ENCODE measurements at places on chromosomes 5 and 9.

- peak; percentile 64 for DNase-seq
These were observed 160.7 kb downstream of the PAX5 start for GRCh38 chr9:36873247-36873875.

DNA sequence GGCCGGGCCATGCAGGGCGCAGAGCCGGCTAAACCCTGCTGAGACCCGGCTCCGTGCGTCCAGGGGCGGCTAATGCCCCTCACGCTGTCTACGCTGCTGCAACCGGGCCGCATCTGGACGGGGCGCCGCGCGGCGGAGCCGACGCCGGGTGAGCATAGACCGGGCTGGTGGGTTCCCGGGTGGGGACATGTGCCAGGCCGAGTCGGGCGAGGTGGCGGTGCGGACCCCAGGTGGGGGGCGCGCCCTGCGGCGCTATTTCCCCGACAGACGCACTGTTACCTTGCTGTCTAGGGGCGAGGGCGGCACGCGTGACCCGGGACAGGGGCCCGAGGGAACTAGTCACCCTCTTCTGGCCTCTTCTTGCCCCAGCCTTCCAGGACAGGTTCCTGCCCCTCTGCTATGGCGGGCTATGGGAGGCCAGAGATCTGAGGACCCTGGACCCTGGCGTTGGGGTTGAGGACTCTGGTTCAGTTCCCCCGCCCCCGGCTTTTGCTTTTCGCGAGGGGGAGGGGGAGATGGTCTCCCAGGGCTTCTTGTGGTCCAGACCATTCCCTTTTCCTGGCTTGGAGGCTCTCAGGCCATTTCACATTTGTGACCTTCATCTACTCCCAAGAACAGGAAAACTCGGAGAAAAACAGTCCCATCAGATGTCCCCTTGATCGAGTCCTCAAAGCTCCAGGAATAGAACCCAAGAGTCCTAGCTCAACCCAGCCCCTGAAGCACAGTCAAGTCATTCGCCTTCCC, 536 bp downstream of the SLC27A4 start:
- DNase-seq = no peak

- no peak for DNase-seq
These were observed 2.0 kb upstream of the ANP32B start for GRCh38 chr9:97980918-97981845.

- DNase-seq = no peak
These were observed 45.7 kb downstream of the PRRC1 start for GRCh38 chr5:127563136-127563535.

DNA sequence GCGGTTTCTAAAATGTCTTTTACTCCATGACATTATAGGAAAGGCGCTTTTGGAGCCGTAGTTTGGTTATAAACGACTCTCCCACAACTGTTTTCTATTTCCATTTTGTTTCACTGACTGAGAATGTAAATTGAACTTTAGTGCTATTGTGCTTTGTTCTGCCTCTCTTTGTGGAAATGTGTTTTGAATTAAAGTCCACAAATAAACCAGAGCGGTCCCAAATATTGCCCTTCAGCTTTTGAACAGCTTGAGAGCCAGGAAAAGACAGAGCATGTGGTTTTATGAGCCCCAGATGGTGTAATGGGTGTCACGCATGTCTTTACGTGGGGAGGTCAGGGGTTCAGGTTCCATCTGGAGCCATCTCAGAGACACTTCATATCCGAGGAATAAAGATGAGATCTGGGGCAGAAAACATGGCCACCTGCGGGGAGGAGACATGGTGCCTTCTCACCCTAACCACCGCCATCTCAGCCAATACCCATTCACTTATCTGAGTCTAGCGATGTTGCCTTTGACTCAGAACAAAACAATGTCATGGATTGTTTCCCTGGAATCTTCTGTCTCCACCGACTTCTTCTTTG, 42.5 kb upstream of the ROR2 start:
- DNase-seq = no peak

GRCh38 chr5:168179192-168179593, 112.3 kb upstream of the WWC1 start:
- DNase-seq = no peak

DNA sequence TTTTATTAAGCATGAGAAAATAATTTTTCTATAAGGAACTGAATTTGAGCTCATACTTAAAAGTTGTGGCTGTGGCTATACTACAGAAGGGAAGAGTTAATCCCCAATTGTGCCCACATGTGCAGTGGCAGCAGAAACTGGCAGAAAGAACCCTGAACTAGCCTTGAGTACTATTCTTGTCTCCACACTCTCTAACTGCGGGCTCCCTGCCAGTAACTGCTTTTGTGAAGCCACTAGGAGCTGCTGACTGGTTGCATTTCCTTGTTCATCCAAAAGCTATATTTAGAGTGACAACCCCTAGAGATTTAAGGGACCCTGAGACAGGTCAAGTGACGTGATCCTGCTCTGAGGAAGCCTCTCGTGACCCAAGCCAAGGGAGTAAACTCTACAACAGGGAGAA, 238.6 kb downstream of the ELAVL2 start:
- DNase-seq = no peak

DNA sequence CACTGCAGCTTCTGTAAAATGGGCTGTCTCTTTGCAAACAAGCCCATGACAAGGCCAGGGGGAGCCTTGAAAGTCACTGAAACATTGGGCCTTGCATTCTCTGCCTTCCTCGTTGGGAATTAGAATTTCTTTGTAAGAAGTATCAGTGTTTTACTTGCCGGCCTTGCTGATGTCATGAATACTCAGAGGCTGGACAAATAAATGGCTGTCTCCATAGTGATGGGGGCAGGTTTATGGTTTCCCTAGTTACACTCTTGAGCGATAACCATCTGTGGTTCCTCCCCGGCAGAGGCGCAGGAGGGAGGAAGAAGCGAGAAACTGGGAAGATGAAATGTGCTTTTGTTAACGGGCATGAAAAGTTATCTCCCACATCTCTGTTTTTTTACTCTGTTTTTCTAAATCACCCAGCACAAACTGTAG, 272.7 kb upstream of the PANK3 start:
- DNase-seq = no peak

GRCh38 chr5:5708367-5708919, 286.0 kb downstream of the ICE1 start:
- DNase-seq = no peak

DNA sequence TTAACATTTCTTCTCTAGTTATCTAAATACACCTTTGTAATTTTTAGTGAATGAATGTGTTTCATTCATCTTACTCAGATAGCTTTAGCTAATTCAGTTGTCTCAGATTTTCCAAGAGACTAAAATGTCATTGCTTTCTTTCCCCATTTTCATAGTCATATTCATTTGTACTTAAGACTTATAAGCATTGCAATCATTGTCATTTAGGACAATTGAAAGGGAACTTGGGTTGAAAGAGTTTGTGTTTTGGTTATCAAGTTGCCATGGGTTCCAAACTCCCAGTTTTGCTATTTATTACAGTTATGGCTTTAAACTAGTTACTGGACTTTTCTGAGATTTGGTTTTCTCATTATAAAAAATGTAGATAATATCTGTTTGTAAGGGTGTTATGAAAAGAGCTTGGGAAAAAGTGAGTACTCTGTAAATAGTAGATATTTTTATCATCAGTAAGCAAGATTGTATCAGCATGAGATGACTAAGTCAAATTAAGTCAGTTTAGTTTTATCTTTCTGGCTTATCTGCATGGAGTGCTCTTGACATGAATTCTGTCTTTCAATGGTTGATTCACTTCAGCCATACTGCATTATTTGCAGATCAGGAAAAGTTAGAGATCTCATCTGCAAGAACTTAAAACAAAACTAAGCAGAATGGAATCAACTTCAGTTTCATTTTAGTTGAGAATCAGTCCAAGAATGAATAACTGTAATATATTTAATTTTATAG, 107.5 kb downstream of the PBX3 start:
- no peak for DNase-seq

DNA sequence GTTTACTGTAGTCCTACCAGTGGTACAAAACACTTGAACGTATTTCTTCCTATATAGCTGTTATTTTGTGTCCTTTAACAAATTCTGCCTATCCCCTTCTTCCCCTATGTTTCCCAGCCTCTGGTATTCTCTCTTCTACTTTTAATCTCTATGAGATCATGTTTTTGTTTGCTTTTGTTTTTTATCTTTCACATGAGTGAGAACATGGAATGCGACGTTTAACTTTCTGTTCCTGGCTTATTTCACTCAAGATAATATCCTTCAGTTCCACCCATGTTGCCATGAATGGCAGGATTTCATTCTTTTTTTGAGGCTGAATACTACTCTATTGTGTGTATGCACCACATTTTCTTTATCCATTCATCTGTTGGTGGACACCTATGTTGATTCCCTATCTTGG, 634.4 kb upstream of the WWC1 start:
- no peak for DNase-seq

- no peak for DNase-seq
These were observed 120.5 kb downstream of the PRDM6 start for GRCh38 chr5:123209502-123210027.

- DNase-seq = no peak
These were observed 61.8 kb upstream of the PITX1 start for GRCh38 chr5:135095871-135096270.

DNA sequence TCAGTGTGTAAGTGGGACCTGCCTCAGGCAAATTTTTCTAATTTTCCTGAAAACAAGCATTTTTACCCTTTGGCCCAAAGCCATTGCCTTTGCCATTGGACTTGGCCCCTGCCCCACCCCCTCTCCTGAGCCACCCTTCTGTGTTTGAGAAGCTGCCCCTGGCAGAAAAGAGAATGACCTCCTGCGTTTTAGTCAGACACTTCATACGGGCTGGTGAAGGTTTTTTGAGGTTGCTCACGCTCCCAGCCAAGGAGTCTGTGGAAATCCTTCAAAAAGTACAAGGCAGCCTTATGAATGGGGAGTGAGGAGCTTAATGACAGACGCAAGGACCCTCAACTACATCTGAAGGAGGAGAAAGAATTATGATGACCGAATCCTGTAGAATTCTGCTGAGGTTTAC, 308.9 kb downstream of the SLIT3 start:
- DNase-seq = no peak

GRCh38 chr9:85453850-85454249, 287.9 kb downstream of the AGTPBP1 start:
- no peak for DNase-seq

DNA sequence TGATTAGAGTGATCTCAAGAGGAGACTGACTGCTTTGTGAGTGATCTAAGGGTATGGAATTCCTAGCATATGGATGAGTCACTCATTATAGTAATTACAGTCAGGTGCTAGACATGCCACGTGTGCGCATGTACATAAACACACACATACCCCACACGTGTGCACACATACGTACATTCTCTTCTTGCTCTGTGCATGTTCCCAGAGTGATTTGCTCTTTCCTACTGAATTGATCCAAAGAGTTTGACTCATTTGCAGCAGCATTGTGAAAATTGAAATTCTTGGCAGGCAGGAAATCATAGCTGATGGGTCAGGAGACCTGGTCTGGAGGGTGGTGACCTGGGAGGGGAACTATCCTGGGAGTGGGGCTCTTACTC, 63.8 kb downstream of the ANGPTL2 start:
- no peak for DNase-seq

- DNase-seq = no peak
These were observed 9.0 kb downstream of the CD274 start for GRCh38 chr9:5459289-5459829.

- no peak for DNase-seq
These were observed 112.4 kb downstream of the ANXA2R start for GRCh38 chr5:42927730-42928129.

DNA sequence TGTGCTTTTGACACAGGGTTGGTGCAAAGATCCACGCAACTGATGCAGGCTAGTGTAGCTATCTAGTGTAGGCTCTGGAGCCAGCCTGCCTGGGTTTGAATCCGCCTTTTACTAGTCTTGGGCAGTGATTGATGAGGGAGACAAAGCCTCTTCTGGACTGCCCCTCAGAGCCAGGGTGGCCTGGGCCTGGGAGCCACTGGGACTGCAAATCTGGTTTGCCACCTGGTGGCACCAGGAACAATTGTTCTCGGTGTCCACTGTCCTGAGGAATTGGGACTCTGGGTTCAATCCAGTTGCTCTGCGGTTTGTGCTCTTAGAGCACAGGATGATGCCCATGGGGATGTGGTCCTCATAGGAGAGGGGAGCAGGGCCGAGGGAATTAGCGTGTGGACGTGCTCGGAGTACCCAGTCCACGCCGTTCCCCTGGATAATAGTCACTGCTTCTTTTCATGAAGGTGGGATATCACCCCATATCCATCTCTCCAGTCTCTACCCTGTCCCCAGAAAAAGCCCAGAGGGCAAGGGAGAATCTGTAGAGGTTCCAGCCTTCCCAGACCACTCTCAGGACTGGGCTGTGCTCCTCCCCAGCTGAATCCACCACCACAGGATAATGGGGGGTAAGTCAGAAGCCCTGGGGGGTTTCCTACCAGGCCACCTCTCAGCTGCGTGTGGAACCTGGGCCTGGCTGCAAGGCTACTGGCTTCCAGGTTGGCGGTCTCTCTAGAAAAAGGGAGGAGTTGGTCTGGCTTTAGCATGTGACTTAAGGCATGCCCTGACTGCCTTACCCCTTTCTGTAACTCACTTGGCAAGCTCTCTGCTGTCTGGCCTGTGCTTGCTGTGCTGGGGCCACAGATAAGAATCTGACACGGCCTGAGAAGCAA, 1.9 kb downstream of the B4GALT7 start:
- DNase-seq = no peak

DNA sequence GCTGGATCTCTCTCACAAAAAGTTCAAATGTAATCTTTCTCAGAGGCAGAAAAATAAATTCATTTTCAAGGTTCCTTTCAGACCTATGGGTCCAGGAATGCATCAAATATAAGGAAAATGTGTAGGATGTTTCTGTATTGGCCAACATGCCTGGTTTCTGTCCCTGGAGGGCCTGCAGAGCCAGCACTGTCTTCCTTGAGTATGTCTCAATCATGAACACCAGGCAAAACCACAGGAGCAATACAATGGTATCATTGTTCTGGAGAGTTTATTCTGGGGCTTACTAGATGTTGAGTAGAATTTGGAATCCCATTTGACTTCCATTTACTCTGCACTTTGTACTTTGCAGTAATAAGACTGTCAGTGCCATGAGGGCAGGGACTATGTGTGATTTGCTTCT, 23.5 kb downstream of the INSYN2B start:
- no peak for DNase-seq
